ENCODE measurements at places on chromosomes 7 and 10.

DNA sequence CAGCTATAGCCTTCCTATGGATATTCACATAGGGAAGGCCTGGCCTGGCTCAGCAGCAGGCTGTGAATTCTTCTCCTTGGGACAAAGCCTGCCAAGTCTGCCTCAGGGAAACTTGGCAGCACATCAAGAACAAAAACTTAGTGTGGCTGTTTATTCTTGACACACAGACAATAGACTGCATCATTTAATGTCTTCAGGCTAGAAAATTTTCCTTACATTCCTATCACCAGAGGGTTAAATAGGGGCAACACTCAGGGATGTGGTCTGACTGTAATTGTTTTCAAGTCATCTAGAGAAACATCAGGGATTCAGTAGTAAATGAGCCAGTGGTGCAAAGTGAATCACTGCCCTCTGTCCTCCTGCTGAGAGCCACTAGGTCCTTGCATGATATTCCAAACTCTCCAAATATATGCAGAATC is 137.3 kb downstream of the SEMA3C start:
- DNase-seq, result no peak

- DNase-seq, result no peak
These were observed 232.1 kb downstream of the FZD1 start for GRCh38 chr7:91496251-91496820.

GRCh38 chr7:67462781-67463191 is 466.2 kb downstream of the TYW1 start:
- no peak for DNase-seq

GRCh38 chr7:12939694-12940093 is 252.3 kb downstream of the ARL4A start:
- DNase-seq, result no peak

DNA sequence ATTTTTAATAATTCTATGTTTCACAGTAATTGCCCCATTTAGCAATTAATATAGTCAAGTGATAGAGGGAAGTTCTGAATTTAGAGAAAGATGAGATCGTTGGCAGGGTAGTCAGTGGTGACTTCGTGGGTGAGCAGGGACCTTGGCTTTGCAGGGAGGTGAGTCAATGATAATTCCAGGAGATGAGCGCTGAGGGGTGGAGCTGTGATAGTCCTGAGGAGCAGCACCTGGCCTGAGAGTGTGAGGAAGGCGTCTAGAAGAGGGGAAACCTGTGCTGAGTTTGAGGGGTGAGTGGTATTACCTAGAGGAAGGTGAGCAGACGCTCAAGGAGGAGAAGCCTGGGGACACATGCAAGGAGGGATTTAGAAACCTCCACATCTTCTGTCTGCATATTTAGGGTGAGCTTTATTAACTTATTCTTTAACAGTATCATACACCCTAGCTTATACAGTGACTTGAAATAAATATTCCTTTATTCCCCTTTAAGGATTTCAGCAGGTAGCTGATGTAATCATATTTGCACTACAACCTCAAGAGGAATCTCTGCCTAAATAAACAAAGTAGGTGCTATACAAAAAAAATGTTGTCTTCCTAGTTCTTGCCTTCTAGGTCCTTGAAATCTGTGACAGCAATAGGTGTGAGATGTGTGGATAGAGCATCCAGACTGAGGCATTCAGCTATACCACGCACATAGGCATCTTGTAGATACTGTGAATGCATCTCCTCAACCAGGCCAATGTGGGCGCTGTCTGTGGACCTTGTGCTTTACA is 2.1 kb upstream of the TRIL start:
- DNase-seq, result no peak

Data from activated CD8-positive, alpha-beta memory T cell treated with anti-CD3 and anti-CD28 coated beads for 1 hour (primary cell).